ENCODE measurements at places on chromosomes 6 and 20.
A peak's percentile ranks its signal among the peaks of the same experiment; 100 is the strongest.

GRCh38 chr6:152771061-152771687, 20.6 kb downstream of the VIP start:
- no peaks in the 10 kb centered on the region for H3K36me3 ChIP-seq
- no peak for DNase-seq
- no peaks in the 10 kb centered on the region for H3K27me3 ChIP-seq
- no peak overlapping the region for H3K4me3 ChIP-seq
- H3K4me1 ChIP-seq = no peaks in the 10 kb centered on the region

DNA sequence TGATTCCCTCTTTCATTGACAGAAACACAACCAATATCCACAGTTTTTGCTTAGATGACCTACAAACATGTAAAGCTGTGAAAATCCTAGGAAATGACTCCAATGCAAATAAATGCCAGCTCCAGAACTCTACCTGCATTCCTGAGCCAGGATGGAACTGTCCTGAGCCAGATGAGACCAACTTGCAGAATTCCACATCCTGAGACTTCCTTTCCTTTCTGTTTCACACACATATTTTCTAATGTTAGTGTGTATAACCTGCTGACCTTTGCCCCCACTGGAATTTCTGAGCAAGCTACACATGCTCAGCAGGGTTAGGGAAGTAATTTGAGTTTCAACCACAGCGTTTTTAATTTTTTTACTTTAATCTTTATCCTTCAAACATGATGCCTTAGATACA, 69.6 kb upstream of the ADGRF1 start:
- no peaks in the 10 kb centered on the region for H3K27me3 ChIP-seq
- H3K27ac ChIP-seq = no peak overlapping the region
- H3K4me3 ChIP-seq = no peak overlapping the region

DNA sequence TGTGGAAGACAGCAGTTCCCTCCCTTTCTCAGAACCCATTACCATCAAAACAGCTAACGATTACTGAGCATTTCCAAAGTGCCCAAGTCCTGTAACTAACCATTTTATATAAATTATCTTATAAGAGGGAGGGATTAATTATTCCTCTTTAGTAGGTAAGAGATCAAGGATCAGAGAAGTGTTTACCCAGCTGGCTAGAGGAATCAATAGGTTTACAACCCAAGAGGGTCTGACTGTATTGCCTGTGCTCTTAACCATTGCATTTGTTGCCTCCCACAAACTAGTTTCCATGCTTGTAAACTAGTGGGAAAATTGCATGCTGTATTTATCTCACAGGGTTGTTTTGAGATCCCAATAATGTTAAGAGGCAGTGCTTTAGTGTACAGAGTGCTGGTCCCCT, 3.7 kb upstream of the DBNDD2 start:
- H3K4me3 ChIP-seq = no peak overlapping the region
- H3K4me1 ChIP-seq = peaks cover 5% of the 10 kb centered on the region
- no peak overlapping the region for H3K27ac ChIP-seq
- DNase-seq = no peak
- H3K36me3 ChIP-seq = no peaks in the 10 kb centered on the region
- H3K27me3 ChIP-seq = no peaks in the 10 kb centered on the region

DNA sequence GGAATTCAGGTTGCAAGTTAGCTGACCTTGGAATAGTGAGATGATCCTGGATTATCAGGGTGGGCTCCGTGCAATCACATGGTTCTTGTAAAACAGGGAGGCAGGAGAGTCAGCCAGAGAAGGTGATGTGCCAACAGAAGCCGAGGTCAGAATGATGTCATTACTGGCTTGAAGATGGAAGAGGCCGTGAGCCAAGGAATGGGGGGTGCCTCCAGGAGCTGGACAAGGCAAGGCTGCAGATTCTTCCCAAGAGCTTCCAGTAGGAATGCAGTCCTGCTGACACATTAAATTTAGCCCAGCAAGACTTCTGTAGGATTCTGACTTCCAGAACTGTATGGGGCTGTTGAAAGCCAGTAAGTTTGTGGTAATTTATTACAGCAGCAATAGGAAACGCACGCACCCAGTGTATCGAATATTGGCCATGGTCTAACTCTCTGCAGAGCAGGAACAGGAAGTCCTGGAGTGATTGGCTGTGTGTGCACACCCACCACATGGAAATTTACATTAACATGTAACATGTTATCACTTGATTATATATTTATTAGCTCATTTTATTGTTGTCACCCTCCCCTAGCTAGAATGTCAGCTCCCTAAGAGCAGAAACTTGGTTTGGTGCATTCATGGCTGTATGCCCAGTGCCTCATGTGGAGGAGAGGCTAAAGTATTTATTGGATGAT, 19.1 kb downstream of the SLC24A3 start:
- H3K36me3 ChIP-seq = no peaks in the 10 kb centered on the region
- H3K27ac ChIP-seq = peak overlapping the region; percentile 33
- peak; percentile 77 for DNase-seq
- H3K27me3 ChIP-seq = no peaks in the 10 kb centered on the region
- no peak overlapping the region for H3K4me3 ChIP-seq

Measured in uterus (tissue), 4 donors.